Activated CD8-positive, alpha-beta memory T cell treated with anti-CD3 and anti-CD28 coated beads for 4 hours (primary cell): ENCODE measurements at places on chromosomes 1 and 21.

DNA sequence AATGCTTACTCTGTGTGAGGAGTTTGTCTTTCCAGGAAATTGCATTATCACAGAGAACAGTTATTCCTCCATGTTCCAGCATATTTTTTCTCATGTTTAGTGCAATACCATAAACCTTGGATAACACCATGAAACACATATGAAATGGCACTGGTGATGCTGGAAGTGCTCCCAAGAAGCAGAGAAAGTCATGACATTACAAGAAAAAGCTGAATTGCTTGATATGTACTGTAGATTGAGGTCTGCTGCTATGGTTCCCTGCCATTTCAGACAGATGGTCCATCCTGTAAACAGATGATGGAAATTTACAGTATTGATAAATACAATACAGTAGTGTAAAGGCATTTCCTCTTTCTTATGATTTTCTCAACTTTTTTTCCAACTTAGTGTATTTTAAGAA is 422.1 kb downstream of the LRRIQ3 start:
- DNase-seq: no peak

DNA sequence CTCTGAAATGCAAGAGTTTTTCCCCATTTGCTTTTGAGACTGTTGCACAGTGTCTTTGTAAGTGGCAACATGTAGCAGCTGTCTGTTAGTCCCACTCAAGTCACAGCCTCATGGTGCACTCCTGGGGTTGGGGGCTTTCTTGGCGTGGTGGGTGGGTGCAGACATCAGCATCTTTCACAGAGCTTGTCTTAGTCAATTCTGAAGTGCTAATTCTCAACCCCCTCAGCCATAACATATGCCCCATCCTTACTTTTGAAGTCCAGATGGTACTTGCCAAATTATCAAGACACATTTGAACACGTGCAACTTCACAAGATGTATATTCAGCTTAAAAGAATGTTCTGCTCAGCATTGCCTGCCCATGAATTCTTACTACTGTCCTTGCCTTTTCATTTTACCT is 87.1 kb downstream of the VCAM1 start:
- no peak for DNase-seq

DNA sequence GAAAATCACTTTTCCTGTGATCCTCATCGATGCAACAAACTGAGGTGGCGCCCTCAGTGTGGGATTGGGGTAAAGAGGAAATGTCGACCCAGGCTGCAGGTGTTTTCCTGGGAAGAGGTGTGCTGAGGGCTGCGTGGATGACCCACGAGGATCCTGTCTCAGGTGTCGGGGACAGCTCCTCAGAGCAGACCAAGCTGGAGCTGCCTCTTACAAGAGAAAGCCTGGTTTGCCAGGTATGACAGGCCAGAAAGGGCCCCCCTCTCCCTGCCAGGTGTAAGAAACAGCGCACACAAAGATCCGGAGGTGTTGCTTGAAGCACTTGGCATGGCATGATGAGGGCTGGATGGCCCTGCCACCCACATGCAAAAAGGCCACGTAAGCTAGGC is 12.6 kb downstream of the FHAD1 start:
- DNase-seq: no peak

- no peak for DNase-seq
Measured at GRCh38 chr1:31875636-31876236, 59.9 kb upstream of the SPOCD1 start.

DNA sequence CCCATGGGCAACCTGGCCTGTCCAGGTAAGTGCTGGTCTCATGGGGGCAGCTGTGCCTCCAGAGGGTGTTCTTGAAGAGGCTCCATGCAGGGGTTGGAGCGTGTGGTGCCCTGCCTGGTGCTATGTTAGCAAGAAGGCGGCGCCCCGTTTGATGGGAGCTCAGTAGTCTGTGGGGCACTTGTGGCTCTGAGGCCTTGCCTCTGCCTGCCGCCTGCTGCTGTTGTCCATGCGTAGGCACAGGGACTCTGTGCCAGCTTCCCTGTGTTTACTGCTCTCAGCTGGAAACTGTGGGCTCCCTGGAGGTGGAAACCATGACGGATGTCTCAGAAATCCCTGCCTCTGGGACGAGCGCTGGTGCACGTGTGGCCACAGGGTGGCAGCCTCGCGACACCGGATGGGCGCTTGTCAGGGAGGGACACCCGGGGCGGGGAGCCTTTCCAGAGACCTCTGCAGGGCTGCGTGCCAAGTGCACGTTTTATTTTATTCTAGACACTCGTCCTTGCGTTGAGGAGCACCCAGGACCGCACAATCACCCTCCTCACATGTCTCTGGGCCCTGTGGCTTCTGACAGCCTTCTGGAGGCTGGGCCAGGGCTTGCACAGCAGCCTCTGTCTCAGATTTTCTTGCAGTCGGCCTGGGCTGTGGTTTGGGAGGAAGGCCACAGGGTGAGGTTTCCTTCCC is 27.1 kb downstream of the SNAP47 start:
- DNase-seq: peak; percentile 71
